ENCODE measurements at places on chromosomes 7 and 10. TPM values are rescaled to one million over a fixed set of nuclear protein-coding genes. Genes with fewer than 3 reads are reported as not detected.

DNA sequence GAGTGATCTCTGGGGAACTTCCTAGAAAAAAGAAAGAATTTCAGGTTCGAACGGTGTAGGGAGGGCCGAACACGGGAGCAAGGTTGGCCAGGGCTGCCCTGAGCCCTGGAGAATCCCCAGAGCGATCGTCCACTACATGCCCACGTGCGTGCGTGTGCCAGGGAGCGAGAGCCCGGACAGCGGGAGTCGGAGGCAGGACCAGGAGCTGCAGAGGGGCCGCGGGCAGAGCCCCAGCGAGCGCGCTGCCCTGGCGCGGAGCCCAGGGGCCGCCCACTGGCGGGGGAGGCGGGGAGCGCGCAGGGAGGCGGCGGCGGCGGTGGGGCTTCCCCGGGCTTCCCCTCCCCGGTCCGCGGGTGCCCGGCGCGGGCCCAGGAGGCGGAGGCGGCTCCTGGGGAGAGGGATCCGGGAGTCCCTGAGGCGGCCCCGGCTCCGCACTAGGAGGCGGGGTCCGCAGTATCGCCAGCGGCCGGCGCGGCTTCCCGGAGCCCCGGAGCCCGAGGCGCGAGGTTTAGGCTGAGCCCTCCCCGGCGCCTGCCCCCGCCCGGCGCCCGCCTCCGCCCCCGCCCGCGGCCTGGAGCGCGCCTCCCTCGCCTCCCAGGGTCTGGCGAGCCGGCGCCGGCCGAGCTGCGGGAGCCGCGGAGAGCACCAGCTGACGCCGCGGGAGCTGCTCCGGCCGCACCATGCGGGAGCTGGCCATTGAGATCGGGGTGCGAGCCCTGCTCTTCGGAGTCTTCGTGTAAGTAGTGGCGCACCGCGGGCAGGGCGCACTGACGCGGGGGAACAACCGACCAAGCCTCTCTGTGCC, at the start of gene PLPP4:
Gene PLPP4 (plus strand): TSS at position 602 of the 805 bp plus-strand sequence. CDS start 79 bp downstream, at position 681.
- H3K4me3 ChIP-seq: peak within 1 kb of the TSS; percentile 59
- no peak for DNase-seq
- H3K4me1 ChIP-seq: no peaks in the 10 kb centered on the region
- H3K27ac ChIP-seq: no peak within 1 kb of the TSS

GRCh38 chr7:990352-990932, 7.5 kb downstream of the CYP2W1 start:
- peaks cover under 1% of the 10 kb centered on the region for H3K36me3 ChIP-seq
- DNase-seq: no peak

GRCh38 chr10:28429573-28430216, 103.2 kb upstream of the WAC start:
- no peaks in the 10 kb centered on the region for H3K36me3 ChIP-seq
- H3K4me1 ChIP-seq: peaks cover 3% of the 10 kb centered on the region
- DNase-seq: no peak
- no peaks in the 10 kb centered on the region for H3K27me3 ChIP-seq

The MET gene
- total RNA-seq: 21.6 TPM

DNA sequence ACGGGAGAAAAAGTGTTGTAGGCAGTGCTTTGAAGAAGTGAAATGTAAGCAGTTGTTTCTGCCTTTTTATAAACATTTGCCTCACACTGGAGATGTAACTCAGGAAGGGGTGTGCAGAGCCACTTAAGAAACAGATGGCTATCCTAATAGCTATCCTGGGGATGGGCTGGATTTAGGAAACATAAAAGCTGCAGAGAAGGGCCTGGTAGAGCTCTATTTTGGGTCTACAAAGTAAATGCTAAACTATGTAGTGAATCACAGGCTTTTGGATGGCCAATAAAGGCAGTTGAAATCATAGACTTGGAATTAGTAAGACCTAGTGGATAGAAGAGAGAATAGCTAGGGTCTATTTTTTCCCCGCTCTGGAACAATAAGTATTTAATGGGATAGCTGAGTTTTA, 79.9 kb upstream of the AGR3 start:
- no peak overlapping the region for H3K27ac ChIP-seq
- no peak overlapping the region for H3K4me3 ChIP-seq
- no peaks in the 10 kb centered on the region for H3K27me3 ChIP-seq
- H3K36me3 ChIP-seq: no peaks in the 10 kb centered on the region

- H3K27ac ChIP-seq: no peak overlapping the region
- H3K36me3 ChIP-seq: no peaks in the 10 kb centered on the region
- no peaks in the 10 kb centered on the region for H3K4me1 ChIP-seq
Measured at GRCh38 chr7:135798095-135798494, 49.5 kb upstream of the FAM180A start.

DNA sequence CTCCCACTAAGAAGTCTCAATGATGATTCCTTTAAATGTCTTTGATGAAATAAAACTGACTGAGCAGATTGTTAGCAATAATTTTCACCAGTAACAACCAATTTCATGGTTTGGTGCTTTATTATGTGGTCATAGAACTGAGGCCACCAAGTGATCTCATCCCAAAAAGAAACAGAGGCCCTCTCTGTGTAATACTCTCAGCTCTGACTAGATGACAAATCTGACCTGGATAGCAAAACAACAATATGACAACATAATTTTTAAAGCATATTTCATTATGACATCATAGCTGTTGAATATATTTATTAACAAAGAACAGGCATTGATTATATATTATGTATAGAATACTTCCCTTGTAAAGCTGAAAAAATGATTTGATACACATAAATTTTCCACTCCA, 5.9 kb downstream of the SEMA3E start:
- DNase-seq: no peak
- H3K4me1 ChIP-seq: peaks cover 21% of the 10 kb centered on the region
- no peaks in the 10 kb centered on the region for H3K36me3 ChIP-seq
- H3K27ac ChIP-seq: no peak overlapping the region
- H3K27me3 ChIP-seq: no peaks in the 10 kb centered on the region

The UTF1 gene
- not detected for total RNA-seq

- H3K36me3 ChIP-seq: no peaks in the 10 kb centered on the region
- H3K4me1 ChIP-seq: no peaks in the 10 kb centered on the region
- DNase-seq: peak; percentile 20
- H3K27me3 ChIP-seq: no peaks in the 10 kb centered on the region
- H3K4me3 ChIP-seq: no peak overlapping the region
Measured at GRCh38 chr10:5947471-5948207, 29.7 kb downstream of the IL15RA start.

GRCh38 chr10:130340816-130341215, 204.6 kb downstream of the GLRX3 start:
- H3K4me3 ChIP-seq: no peak overlapping the region
- no peak overlapping the region for H3K27ac ChIP-seq
- no peaks in the 10 kb centered on the region for H3K36me3 ChIP-seq
- no peaks in the 10 kb centered on the region for H3K27me3 ChIP-seq

DNA sequence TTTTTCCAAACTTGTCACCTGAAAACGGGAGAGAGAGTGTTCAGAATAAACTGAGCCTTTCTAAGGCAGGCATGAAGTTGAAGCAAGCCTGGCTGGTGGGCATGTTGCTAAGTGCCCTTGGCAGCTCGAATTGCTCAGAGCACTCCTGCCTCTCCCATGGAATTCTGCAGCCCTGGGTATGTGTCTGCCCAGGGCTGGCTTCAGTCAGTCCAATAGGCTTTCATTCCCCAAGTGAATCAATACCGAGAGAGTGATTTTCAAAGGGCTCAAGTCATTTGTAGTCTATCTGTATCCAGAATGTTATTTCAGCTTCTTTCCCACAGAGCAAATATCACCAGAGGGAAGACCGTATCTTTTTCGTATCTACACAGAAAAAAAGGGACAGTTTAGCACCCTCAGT, 415.5 kb upstream of the COBL start:
- no peak overlapping the region for H3K4me3 ChIP-seq
- DNase-seq: no peak
- H3K36me3 ChIP-seq: no peaks in the 10 kb centered on the region
- H3K4me1 ChIP-seq: no peaks in the 10 kb centered on the region
- H3K27ac ChIP-seq: no peak overlapping the region
- H3K27me3 ChIP-seq: no peaks in the 10 kb centered on the region

GRCh38 chr10:79081353-79082034, 12.7 kb downstream of the ZMIZ1 start:
- no peak overlapping the region for H3K4me3 ChIP-seq
- no peaks in the 10 kb centered on the region for H3K36me3 ChIP-seq
- no peak for DNase-seq
- peak overlapping the region; percentile 63 for H3K27ac ChIP-seq

DNA sequence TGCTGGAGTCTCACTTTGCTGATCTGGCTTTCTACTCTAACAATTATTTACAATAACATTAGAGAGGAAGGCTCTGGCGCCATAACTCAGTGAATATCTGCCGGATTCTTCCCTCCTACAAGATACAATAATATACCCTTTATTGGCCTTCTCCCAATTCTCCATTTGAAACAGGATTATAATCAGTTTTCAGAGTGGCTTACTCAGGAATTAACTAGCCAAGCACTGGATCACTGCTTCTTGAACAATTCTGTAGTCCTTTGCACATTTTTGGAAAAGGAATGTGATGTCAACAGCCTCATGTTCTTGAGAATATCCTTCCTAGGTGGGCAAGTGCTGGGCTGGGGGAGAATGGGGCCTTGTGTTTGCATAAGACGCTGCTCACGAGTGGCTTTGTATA, 125.9 kb downstream of the HIPK2 start:
- no peak for DNase-seq
- H3K36me3 ChIP-seq: no peaks in the 10 kb centered on the region
- H3K27me3 ChIP-seq: no peaks in the 10 kb centered on the region

DNA sequence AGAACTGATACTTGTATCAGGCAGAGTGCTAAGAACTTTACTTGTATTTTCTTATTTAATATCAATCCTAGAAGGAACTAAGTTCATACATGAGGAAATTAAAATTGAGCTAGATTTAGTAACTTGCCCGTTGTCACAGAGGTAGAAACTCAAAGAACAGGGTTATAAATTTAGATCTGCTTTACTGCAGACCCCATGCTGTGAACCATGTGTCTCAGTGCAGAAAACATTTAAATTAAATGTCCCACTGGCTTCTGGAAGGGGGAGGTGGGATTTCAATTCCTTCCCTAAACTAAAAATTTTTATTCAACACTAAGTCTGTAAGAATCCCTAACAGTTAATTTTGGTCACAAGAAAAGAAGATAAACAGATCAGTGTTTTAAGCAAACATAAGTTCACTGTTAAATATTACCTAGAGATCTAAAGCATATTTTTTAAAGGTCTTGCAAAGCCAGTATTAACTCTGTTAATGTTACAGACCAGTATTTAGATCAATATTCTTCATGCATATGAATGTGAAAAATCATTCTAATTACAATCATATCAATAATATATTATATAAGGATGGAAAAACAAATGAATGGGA, 23.1 kb downstream of the WASL start:
- peaks cover 53% of the 10 kb centered on the region for H3K4me1 ChIP-seq
- no peak for DNase-seq
- no peak overlapping the region for H3K27ac ChIP-seq
- no peaks in the 10 kb centered on the region for H3K36me3 ChIP-seq
- no peaks in the 10 kb centered on the region for H3K27me3 ChIP-seq

The GRID1 gene
- total RNA-seq: 1.9 TPM

DNA sequence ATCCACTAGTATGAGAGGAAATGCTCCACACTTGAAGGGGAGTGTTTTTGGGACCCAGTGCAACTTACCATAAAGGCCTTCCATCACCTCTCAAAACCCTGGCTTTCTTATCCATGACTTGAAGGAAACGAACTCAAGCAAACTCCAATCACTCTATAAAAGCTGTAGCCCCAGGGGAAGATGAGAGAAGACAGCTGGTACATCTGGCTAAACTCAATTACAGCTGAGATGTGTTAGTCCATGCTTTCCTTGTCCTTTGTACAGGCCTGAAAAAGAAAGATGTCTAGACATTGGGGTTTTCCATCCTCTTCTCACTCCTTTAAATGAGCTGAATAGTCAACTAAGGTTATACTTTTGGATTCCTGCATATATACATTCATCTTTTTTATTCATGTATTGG, 89.5 kb upstream of the ANKRD30A start:
- no peak overlapping the region for H3K4me3 ChIP-seq
- H3K4me1 ChIP-seq: no peaks in the 10 kb centered on the region
- no peaks in the 10 kb centered on the region for H3K36me3 ChIP-seq
- no peaks in the 10 kb centered on the region for H3K27me3 ChIP-seq
- H3K27ac ChIP-seq: no peak overlapping the region

DNA sequence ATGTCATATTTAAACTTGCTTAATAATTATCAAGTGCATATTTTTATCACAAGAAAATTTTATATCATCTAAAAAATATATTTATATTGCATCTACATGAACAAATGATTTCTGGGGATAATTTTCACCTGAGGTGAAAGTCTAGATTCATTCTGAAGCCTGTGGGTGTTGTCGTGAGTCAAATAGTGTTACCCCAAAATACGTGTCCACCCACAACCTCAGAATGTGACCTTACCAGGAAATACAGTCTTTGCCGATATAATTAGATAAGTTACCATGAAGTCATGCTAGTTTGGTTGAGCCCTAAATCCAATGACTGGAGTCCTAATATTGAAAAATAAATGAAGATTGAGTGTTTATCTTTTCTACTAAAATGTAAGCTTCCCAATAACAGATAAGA, 203.0 kb upstream of the MDFIC start:
- no peak for DNase-seq
- H3K27me3 ChIP-seq: no peaks in the 10 kb centered on the region
- no peaks in the 10 kb centered on the region for H3K36me3 ChIP-seq
- no peak overlapping the region for H3K4me3 ChIP-seq

- no peak overlapping the region for H3K4me3 ChIP-seq
- no peaks in the 10 kb centered on the region for H3K27me3 ChIP-seq
- H3K27ac ChIP-seq: no peak overlapping the region
- no peaks in the 10 kb centered on the region for H3K4me1 ChIP-seq
- DNase-seq: no peak
Measured at GRCh38 chr10:96281444-96282029, 10.2 kb upstream of the BLNK start.

GRCh38 chr10:123000155-123000554, 8.4 kb downstream of the IKZF5 start:
- DNase-seq: no peak
- H3K36me3 ChIP-seq: no peaks in the 10 kb centered on the region
- peaks cover 24% of the 10 kb centered on the region for H3K4me1 ChIP-seq
- H3K4me3 ChIP-seq: no peak overlapping the region

GRCh38 chr10:76558586-76558985, 1079.0 kb downstream of the KCNMA1 start:
- peaks cover 57% of the 10 kb centered on the region for H3K4me1 ChIP-seq
- H3K4me3 ChIP-seq: no peak overlapping the region
- no peaks in the 10 kb centered on the region for H3K36me3 ChIP-seq
- peak overlapping the region; percentile 59 for H3K27ac ChIP-seq

- H3K36me3 ChIP-seq: no peaks in the 10 kb centered on the region
- peaks cover 23% of the 10 kb centered on the region for H3K27me3 ChIP-seq
- DNase-seq: no peak
- peaks cover 16% of the 10 kb centered on the region for H3K4me1 ChIP-seq
- H3K27ac ChIP-seq: no peak overlapping the region
Measured at GRCh38 chr10:132938472-132939339, 3.7 kb downstream of the CFAP46 start.

DNA sequence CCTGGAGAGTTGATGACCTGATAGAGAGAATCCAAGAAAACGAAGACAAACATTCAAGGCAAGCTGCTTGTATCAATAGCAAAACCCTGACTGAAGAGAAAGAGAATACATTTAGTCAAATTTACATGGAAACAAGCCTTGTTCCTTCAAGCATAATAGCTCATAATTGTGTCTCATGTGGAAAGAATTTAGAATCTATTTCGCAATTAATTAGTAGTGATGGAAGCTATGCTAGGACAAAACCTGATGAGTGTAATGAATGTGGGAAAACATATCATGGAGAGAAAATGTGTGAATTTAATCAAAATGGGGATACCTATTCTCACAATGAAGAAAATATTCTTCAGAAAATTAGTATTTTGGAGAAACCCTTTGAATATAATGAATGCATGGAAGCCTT, 18.0 kb downstream of the RBAK start:
- no peaks in the 10 kb centered on the region for H3K4me1 ChIP-seq
- H3K4me3 ChIP-seq: no peak overlapping the region
- DNase-seq: no peak
- H3K36me3 ChIP-seq: peaks cover 81% of the 10 kb centered on the region
- no peaks in the 10 kb centered on the region for H3K27me3 ChIP-seq

The H2BK1 gene
- not detected for total RNA-seq

Measured in sigmoid colon (tissue), 7 donors.